Ecto neural progenitor cell (in vitro differentiated cells): ENCODE measurements at places on chromosomes 16 and 17.

- DNase-seq, result no peak
These were observed 8.8 kb downstream of the NFATC3 start for GRCh38 chr16:68093816-68094613.

DNA sequence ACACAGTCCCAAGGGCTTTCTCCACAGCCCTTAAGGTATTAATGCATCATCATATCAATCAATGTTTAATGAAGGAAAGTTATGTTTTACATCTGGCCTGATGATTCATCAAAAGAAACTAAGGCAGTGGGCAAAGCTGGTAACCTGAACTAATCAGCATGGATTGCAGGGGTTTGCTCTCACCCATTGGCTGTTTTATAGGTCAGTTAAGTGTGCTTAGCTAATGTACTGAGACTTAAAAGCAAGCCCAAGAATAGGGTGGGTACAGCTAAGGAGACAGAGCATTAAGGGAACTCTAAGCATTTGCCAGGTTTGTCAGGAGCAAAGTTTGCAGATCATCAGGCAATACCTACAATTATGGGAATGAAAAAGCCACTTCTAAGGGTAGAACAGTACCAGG is 1247.6 kb downstream of the CDH8 start:
- no peak for DNase-seq

DNA sequence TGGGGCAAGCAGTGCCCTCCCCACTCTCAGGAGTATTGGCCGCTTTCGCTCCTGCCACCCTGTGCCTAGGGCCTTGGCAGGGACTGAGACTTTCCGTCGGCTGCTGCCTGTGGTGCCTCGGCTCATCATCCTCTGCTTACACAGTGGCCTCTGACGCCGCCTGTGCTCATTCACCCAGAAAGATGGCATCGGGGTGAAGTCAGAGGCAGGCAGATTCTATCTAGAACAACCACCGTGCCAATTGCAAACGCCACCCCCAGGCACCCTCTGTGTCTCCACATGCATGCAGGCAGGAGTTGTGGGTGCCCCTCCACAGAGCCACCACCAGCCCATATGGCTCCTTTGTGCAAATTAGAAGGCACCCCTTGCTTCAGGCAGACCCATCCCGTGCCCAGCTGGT is 154.2 kb upstream of the GSE1 start:
- no peak for DNase-seq

DNA sequence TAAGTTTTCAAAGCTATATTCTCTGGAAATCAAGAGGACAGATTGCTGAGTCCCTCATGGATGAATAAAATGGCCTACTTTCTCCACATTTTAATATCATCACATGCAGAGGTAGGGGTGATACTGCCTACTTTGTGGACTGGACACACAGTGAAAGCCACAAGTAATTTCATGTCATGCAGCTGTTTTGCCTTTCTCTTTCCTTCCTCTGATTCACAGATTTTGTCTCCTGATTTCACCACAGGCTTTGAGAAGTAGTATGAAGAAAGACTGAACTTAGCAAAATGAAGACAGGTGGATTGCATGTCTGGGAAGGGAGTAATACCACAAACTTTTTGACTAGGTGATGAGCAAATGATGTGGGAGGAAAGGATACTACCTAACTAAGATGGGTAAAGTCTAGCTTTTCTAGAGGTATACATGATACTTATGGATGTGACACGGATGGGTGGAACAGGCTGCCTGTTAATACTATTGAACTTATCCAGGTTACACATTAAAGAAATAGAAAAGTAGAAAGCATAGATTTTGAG is 478.4 kb upstream of the GOT2 start:
- DNase-seq, result no peak

GRCh38 chr16:19361587-19361986 is 56.1 kb upstream of the TMC5 start:
- no peak for DNase-seq

DNA sequence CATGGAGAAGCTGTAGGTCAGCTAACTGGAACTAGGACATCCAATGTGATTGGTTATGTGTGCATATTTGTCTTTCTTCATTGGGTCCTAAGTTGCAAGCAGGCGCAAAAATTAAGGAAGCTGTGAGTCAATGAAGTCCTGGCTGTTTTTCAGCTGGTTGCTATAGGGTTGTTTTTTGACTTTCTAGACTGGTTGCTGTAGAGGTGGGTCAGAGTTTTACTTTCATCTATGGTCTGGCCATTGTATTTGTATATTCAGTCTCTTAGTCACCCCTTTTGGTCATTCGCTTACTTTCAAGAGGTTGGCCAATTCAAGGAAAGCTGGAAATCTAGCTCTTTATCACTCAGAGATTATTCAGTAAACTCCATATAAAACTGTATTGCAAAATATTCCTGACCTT is 62.0 kb upstream of the AMZ2 start:
- no peak for DNase-seq
